ENCODE measurements at places on chromosomes 1 and 21. TPM values are rescaled to one million over a fixed set of nuclear protein-coding genes. Genes with fewer than 3 reads are reported as not detected.

DNA sequence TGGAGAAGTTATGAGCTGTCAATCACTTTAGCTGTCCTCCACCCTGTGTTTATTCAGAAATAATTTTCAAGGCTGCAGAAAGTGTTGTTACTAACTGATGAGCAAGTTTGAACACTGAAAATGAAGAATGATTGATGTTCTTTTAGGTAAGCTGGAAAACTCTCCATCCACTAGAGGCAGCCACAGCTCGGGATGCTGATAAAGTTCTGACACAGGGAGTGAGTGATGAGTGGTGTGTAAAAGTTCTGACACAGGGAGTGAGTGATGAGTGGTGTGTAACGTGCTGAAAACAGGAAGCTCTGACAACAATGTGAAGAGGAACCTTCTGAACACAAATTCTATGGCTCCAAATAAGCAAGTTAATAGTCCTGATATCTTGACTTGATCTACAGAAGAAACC lies 197.5 kb upstream of the PTBP2 start:
- no peak for DNase-seq

- DNase-seq: no peak
Observed at GRCh38 chr1:158728510-158729225, 8.1 kb upstream of the OR6K3 start.

DNA sequence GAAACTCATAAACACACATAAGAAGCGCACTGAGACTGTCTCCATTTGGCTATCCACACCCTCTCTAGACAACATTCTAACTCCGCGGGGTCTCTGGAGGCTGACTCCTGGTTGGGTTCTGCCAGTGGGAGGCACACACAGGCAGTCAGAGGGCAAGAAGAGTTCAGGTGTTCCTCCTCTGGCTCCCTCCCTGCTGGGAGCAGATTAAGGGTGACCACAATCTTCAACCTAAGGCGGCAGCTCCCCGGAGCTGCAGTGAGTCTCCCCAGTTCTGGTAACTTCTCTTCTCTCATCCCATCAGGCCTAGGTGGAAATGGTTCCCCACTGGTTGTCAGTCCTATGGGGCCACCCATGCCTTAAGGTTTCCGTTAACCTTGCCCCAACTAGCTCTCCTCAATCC lies 7.4 kb upstream of the TENT5C start:
- no peak for DNase-seq

DNA sequence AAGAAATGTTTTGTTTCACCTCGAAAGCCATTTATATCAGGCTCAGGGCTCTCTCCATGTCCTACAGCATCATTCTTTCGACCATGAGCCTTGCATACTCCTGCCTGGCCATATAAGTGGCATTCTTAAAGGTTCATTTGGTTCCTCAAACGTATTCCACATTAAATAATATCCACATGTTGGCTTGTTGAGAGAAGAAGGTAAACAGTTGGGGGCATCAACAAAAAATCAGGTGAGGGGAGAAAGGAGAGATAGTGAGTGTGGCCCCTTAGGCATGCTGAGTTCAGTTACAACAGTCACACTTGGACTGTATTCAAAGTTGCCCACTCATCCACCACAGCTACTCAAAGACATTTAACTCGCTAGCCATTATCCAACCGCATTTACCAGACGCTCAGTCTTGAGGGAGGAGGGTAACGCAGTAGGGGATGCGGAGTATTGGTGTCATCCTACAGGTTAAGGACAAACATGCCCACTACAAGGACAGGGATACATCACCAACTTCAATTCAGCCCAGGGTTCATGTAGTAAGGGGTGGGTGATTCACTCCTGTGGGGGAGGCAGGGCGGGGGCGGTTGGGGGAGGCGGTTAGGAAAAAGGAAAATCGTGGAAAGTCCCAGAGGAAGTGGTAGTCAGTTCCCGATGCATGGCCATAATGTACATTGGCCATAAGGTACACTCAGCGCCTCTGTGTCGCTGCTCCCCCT lies 1.4 kb downstream of the ZNF697 start:
- no peak for DNase-seq

PRAMEF1 gene
- total RNA-seq: not detected

GRCh38 chr1:230754796-230755195 lies 7.6 kb downstream of the CAPN9 start:
- no peak for DNase-seq

GRCh38 chr1:42420121-42420520 lies 35.7 kb downstream of the ZMYND12 start:
- no peak for DNase-seq

DNA sequence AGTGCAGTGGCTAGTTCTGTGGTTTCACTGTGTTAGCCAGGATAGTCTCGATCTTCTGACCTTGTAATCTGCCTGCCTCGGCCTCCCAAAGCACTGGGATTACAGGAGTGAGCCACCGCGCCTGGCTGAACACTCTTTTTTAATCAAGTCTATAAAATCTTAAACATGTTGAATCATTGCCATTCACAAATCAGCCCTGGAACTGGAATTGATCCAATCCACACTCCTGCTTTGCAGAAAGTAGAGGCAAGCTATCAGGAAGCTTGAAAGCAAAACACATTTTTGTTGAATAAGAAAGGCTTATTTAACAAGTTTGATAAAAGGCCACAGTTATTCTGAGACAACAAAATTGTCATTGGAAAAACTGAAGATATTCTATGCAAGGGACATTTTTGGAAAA lies 18.3 kb upstream of the EFHD2 start:
- no peak for DNase-seq

DNA sequence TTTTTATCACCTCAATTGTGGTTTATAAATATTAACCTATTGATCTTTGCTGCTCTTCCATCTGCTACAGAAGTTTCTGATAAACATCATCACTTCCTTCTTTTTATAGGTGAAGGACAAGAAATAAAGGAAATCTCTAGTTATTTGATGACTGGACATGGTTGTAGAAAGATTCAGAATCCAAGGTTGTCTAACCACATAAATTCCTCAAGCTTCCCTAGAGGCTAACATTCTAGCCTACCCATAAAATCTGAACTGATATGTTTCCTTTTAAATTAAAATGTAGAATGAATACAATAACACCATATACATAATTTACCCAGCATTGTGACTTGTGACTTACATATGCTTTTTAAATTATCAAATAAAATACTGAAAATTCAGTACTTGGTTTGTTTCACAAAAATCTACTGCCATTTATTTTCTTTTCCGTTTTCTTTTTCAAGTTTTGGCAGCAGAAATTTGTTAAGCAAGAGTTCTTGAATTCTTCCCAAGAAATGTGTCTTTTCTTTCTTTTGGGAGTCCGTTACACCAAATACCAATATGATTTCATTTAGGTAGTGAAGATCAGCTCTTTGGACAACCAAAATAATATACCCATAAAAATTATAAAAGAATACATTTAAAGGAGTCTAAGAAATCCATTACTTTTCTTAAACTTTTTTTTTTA lies 513.2 kb upstream of the ADGRL2 start:
- no peak for DNase-seq

DNA sequence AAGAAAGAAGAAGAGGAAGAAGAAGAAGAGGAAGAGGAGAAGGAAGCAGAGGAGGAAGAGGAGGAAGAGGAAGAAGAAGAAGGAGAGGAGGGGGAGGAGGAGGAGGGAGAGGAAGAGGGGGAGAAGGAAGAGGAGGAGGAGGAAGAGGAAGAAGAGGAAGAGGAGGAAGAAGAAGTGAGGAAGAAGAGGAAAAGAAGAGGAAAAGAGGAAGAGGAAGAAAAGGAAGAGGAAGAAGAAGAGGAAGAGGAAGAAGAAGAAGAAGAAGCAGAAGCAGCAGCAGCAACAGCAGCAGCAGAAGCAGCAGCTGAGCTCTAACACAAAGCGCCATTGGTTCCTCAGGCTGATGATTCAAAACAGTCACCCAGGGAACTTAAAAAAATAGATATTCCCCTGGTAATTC lies 34.0 kb downstream of the DNAI4 start:
- DNase-seq: no peak

- no peak for DNase-seq
Observed at GRCh38 chr1:165381745-165382505, 25.4 kb upstream of the LMX1A start.

ERICH3 gene
- 0.07 TPM for total RNA-seq

DNA sequence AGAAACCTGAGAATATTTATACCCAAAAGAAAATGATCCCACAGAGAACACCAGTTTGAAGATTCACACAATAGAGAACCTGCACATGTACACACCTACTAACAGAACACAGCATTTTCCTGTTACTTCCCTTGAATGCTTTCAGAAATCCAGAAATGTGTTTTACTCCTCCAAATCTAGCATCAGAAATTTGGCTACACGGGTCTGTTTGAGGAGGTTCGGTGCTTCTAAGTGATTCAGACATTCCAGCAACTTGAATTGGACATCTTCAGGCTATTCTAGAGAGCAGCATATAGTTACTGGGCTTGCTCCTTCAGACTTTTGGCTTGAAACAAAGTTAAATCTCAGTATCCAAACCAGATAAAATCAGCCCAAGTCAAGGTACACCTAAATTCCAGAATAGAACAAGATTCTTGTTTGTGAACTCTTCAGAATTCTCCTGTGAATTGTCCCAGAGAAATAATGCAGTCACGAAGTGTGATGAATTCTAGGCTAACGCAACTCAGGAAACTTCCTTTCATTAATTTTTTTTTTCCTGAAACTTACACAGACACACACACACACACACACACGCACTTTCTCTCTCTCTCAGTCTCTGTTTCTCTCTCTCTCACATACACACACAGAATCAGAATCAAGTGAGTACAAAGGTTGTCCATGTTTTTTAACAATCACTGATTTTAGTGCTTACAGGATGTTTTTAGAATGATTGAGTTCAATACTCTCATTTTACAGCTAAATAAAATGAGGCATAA lies 278.4 kb upstream of the SNX7 start:
- no peak for DNase-seq

HPCA gene
- total RNA-seq: 1.9 TPM

RBM34 gene
- 97.4 TPM for total RNA-seq

GRCh38 chr1:102550729-102551384 lies 554.1 kb upstream of the OLFM3 start:
- peak; percentile 75 for DNase-seq

GRCh38 chr1:168970926-168971659 lies 135.4 kb upstream of the ATP1B1 start:
- DNase-seq: no peak

KRTAP20-4 gene
- total RNA-seq: not detected

- no peak for DNase-seq
Observed at GRCh38 chr21:35563885-35564451, 496.4 kb downstream of the SETD4 start.

GRCh38 chr1:200180821-200181220 lies 153.3 kb downstream of the NR5A2 start:
- DNase-seq: no peak

- DNase-seq: no peak
Observed at GRCh38 chr1:9612871-9613624, 24.3 kb downstream of the TMEM201 start.

DNA sequence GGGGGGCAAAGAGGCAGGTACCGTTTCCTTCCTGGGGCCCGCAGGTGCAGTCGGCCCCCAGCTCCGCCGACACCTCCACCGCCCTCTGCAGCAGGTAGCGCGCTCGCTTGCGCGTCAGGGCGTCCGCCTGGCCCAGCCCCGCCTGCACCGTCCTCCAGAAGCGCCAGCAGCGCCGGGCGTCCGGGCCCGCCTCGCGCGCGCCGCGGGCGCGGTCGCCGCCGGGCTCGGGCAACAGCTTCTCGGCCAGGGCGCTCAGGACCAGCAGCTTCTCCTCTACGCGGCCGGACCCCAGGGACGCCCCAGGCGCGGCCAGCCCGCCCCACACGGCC lies 863 bp downstream of the TARBP1 start:
- no peak for DNase-seq

DNA sequence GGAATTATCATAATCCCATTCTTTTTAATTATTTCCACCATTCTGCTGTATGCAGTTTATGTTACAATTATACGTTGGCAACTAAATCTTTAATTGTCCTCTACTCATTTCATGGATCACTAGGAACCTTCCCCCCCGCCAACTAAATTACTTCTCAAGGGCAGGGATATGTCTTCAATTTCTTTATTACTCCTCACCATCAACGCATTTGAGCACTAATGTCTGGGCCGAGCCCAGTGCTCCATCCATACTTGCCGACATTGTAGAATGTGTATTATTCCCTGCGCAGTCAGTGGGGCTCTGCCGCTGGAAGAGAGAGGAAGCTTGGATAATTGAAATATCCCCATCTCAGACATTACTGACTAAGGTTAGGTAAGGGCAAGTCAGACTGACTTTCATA lies 236.4 kb upstream of the AJAP1 start:
- no peak for DNase-seq

B4GALT2 gene
- 66.9 TPM for total RNA-seq

Measured in WTC11 (cell line).